Upper lobe of left lung (tissue), 6 donors: ENCODE measurements at places on chromosomes 4 and X.
A peak's percentile ranks its signal among the peaks of the same experiment; 100 is the strongest.

- peak; percentile 33 for DNase-seq
These were observed 1.1 kb downstream of the ZCCHC18 start for GRCh38 chrX:104113222-104113965.

- no peak for DNase-seq
These were observed 841 bp upstream of the FRMPD3 start for GRCh38 chrX:107448625-107448997.

DNA sequence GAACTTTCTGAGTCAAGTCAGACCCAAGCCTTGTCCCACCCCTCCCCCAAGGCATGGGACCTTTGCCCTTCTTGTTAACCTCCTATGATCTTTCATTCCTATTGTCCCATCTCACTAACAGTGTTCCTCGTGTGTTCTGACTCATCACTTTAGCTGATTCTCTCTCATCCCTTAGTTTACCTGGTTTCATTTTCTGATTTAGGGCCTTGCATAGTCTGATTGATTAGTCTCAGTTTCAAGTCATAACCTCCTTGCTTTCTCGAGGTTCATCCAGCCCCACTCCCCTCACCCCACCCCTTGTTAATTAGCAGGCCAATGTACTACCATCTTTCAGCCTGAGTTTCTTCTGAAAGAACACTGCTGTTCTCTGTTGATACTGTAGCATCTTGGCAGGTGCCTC is 517.4 kb downstream of the RPA4 start:
- DNase-seq = no peak

GRCh38 chr4:29013341-29013740 is 1706.8 kb upstream of the PCDH7 start:
- no peak for DNase-seq

DNA sequence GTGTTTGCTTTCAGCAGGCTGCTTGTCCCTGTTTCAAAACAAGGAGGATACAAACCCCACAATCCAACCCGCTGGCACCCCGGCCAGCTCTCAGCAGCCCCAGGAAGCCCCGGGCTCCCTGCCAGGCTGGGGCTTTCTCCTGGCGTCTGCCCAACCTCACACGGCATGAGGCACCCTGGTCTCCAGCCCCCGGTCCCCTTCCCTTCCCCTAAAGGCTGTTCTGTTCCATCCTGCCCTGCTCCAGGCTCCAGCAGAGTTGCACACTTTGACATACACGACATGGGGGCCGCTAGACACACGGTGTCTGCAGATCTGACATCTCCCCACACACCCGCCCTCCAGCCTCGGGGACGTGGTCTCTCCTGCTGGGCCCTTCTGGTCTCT is 107.7 kb upstream of the ADRA2C start:
- peak; percentile 55 for DNase-seq
